Posterior vena cava (tissue), 2 donors: ENCODE measurements at places on chromosomes 11 and 22. TPM values are rescaled to one million over a fixed set of nuclear protein-coding genes. Genes with fewer than 3 reads are reported as not detected.

LRRC74B gene
- not detected for total RNA-seq

P2RX3 gene
- total RNA-seq, result not detected

- no peak for DNase-seq
These were observed 16.2 kb downstream of the MSANTD2 start for GRCh38 chr11:124784051-124784450.

- no peak for DNase-seq
These were observed 11.1 kb downstream of the C11orf42 start for GRCh38 chr11:6216501-6216900.

- DNase-seq, result peak; percentile 66
These were observed 595.0 kb downstream of the TBC1D22A start for GRCh38 chr22:47357493-47357892.

- peak; percentile 13 for DNase-seq
These were observed 17.8 kb downstream of the AP1B1 start for GRCh38 chr22:29370537-29370936.

ACRV1 gene
- total RNA-seq, result not detected

- peak; percentile 96 for DNase-seq
These were observed 32.1 kb downstream of the UQCR10 start for GRCh38 chr22:29799217-29799680.

- DNase-seq, result peak; percentile 88
These were observed 11.0 kb downstream of the CRELD2 start for GRCh38 chr22:49929211-49929979.

DNA sequence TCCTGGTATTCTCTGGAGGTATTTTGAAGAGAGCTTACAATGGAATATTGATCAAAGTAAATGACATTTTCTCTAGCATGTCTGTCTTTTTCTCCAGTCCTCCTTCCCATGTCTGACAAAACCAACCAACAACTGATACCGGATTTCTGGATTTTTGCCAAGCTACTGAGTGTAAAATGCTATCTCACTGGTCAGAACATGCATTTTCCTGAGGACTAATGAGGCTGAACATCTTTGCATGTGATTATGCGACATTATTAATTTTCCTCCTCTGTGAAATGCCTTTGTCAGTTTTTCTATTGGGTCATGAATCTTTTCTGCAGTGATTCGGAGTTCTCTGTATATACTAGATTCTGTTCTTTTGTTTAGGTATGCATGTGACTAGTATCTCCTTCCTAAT lies 51.4 kb downstream of the CDON start:
- no peak for DNase-seq

DNA sequence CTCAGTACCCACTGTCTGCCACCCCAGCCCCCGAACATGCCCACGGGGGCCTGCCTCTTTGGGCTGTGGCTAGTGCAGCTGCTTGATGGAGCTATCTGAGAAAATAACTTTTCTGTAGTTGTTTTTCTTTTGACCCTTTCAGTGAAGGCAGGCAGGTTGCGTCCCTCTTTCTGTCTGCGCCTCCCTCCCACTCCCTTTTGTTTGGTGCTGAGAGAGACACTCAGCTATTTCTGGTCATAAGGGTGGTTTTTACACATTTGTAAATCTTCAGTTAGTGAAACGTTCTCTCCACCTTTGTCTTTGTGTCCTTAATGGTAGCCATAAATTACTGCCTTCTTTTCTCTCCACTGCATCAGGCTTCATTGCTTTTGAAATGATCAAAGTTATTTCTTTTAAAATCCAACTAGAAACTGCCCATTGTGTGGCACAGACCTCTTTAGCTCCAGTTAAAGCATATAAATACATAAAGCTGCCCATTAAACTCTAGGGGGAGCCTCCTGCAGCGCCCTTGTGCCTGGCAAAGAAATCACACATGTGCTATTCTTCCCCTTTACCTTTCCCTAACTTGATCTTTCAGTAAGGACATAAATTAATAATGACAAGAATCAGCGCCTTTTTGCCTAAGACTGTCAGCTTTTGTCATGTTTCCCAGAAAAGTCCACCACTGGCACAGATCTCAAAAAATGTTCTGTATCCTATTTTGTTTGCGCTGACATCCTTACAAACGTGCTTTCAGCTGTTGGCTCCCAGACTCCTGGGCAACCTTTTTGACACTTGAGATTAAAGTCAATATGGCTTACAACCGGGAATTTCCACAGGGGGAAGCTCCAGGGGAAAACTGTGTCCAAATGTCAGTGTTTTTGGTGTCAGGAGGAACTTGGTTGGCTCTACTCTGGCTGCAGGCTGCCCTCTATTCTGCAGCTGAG lies 1.7 kb upstream of the SCUBE2 start:
- no peak for DNase-seq

GRM5 gene
- total RNA-seq, result 0.23 TPM

DNA sequence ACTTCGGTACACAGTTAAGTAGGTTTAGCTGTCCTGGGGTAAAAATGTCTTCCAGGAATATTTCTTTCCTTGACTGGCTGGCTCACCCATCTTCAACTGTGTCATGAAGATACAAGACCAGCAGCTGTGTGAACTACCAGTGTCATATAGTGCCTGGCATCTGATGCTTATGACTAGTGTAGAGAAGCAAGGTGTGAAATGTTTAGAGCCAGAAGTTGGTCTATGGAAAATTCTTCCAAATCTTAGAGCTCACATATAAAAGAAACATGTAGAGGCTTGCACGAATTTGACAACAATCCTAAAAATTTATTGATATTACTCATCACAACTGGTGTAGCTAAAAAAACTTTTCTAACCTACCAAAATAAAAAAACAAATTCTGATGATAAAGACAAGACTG lies 54.4 kb downstream of the ARL14EP start:
- no peak for DNase-seq

MSANTD4 gene
- 24.2 TPM for total RNA-seq

GRCh38 chr22:38075105-38075825 lies 8.7 kb downstream of the SLC16A8 start:
- no peak for DNase-seq

PTPRCAP gene
- 2.5 TPM for total RNA-seq

DNA sequence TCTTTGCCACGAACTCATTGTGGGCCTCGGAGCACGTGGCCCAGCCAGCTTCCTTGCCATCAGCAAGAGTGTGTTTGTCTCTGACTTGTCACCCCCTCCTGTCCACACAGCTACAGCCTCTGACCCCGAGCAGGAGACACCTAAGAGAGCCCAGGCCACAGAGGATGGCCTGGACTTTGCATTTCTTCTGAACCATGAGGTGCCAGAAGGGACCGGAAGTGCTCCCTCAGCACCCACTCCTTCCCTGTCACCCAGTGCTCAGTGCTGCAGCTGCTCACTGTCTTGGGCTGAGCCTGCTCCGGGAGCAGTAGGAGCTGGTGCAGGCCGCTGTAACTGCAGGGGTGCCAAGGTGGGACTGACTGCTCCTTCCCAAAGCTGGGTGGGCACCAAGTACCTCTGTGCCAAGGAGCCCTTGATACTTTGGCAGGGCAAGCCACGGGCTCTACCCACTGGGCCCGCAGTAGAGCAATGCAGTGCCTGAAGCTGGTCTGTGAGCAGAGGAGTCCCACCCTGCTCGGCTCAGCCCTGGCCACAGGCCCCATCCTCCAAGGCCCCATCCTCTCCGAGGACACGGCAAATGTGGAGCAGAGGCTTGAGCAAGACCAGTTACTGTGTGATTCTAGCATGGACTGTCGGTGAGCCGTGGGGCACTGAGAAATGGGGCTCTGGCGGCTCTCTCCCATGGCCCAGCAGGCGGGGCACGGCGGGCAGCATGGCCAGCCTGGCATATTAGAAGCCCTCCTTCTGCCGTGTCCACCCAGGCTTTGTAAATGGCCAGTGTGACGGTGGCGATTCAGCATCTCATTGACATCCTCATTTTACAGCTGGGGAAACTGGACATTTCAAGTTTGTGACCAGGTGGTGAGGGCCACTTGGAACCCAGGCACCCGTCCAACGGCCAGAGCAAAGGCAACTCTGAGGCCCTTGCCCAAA lies 6.3 kb downstream of the GRK2 start:
- DNase-seq, result peak; percentile 76

PGA3 gene
- 1.1 TPM for total RNA-seq

DNA sequence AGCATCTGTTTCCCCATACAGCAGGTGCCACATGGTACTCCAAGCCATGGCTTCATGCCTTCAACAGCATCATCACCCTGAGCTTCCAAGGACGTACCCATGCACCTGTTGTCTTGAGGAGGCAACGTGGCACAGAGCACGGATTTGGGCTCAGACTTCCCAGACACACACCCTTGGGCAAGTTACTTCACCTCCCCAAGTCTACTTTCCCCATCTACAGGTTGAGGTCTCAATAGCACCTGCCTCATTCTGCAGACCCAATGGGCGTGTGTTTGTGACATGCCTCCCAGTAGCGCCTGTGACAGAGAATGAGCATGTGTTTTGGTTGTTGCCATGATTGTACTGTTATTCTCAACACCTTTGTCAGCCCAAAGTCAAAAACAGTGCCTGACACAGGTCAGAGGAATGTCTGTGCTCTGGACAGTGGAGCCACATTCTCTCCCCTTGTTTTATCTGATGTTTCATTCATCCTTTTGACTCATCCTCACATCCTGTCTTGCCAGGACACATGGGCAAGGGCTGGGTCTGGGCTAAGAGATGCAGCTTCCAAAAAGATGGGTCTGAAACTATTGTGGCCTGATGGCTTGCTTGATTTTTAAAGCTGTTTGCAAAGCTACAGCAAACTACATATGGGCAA lies 53.4 kb upstream of the CCND1 start:
- no peak for DNase-seq

GRCh38 chr11:86588566-86589090 lies 83.8 kb downstream of the ME3 start:
- DNase-seq, result no peak

DNA sequence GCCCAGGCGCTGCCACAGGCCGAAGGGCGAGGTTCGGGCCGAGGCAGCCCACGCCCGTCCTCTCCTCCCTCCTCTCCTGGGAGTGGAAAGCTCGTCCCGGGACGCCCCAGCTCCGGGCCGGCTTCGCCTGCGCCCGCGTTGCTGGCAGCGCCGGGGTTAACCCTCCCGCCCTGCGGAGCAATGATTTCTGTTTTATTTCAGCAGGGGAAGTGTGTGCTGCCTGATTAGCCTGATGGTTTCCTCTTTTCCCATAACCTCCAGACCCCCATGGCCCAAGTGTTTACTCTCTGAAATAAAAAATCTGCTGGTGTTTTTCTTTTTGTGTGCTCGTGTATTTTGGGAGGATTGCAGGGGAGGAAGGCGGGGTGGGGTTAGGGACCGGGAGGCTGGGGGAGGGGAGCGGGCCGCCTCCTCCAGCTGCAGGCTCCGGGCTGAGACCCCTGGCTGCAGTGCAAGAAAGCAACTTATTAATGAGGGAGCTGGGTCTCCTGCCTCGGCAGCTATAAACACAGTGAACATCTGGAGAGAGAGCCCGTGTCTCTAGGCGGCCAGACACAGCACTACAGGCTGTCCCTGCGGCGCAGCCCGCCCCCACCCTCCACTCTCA lies 38.6 kb downstream of the ETS1 start:
- peak; percentile 84 for DNase-seq

DNA sequence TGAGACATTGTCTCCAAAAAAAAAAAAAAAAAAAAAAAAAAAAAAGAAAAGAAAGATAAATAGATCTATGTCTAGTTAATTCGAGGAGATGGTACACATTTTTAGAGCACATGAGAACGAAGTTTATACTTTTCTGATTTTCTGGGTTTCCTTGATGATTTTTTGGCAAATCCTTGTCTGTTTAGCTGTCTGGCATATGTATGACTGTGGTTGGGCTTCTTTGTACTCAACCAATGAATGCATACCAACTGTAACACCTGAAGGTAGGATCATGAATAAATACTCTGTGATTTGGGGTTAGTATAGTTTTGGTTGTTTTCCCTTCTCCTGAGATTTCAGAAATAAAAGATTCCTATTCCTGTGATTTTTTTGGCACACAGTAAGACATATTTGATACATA lies 63.1 kb downstream of the ARHGEF12 start:
- no peak for DNase-seq

DNA sequence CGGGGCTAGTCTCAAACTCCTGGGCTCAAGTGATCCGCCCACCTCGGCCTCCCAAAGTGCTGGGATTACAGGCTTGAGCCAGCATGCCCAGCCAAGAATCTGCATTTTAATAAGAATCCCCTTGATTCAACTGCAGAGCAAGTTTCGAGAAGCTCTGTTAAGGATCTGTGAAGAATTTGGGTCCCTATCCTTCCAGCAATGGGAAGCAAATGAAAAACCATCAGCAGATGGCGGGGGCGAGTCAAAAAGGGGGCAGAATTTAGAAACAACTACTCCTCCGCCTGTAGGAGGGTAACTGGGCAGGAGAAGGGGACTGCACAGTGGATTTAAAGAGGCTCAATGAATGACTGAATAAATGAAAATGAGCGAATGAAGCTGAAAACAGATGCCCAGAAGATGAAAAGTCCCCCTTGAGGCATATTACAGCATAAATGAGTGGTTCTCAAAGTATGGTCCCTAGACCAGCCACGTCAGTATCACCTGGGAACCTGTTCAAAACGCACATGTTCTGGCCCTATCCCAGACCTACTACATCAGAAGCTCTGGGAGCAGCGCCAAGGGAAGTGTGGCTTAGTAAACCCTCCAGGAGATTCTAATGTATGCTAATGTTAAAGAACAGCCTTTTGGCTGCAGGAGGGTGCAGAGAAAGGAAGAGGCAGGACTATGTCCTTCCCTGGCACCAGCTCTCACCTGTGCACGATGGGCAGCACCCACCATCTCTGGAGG lies 15.0 kb downstream of the VWCE start:
- DNase-seq, result no peak

GRK3 gene
- total RNA-seq, result 8.2 TPM

- DNase-seq, result no peak
These were observed 5.2 kb upstream of the LGR4 start for GRCh38 chr11:27477831-27478230.

GRCh38 chr11:28858076-28858475 lies 749.9 kb downstream of the METTL15 start:
- no peak for DNase-seq

DNA sequence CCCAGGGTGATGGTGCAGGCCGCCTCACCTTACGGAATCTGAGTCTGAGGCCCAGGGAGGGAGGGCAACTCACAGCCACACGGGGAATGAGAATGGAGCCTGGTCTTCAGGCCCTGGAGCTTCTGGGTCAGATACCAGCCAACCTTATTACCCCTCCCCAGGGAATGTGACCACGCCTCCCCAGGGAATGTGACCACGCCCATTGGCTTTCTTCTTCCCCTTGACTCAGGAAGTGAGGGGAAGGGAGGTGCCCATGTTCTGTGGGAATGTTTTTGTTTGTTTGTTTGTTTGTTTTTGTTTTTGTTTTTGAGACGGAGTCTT lies 57.5 kb upstream of the RBFOX2 start:
- DNase-seq, result peak; percentile 46

DDI1 gene
- total RNA-seq, result not detected
